Brain (organoid and tissue), 16 donors: ENCODE measurements at places on chromosomes 2 and 18. TPM values are rescaled to one million over a fixed set of nuclear protein-coding genes. Genes with fewer than 3 reads are reported as not detected.

Gene SERPINB13
- polyA plus RNA-seq, result not detected

Gene CNDP1
- 90.4 TPM for polyA plus RNA-seq

Gene RASGRP3
- polyA plus RNA-seq, result 10.3 TPM

Gene HAAO
- polyA plus RNA-seq, result 2.2 TPM

Gene CXXC1
- polyA plus RNA-seq, result 59.1 TPM

Gene POMC
- polyA plus RNA-seq, result 2.5 TPM

Gene CMPK2
- polyA plus RNA-seq, result 5.9 TPM

Gene SPATA3
- not detected for polyA plus RNA-seq

Gene ALPI
- not detected for polyA plus RNA-seq

Gene ARHGEF4
- polyA plus RNA-seq, result 47.6 TPM

Gene SRD5A2
- not detected for polyA plus RNA-seq

Gene ABCB11
- polyA plus RNA-seq, result not detected

Gene MAL
- 206 TPM for polyA plus RNA-seq

Gene PMS1
- 4.8 TPM for polyA plus RNA-seq

Gene ACTR1B
- polyA plus RNA-seq, result 88.0 TPM

Gene RAPGEF4
- 18.3 TPM for polyA plus RNA-seq

Gene BOLL
- not detected for polyA plus RNA-seq

Gene AOX1
- 0.44 TPM for polyA plus RNA-seq

Gene NYAP2
- polyA plus RNA-seq, result 0.20 TPM

Gene AFF3
- polyA plus RNA-seq, result 3.1 TPM

Gene MBP
- 8,940 TPM for polyA plus RNA-seq

Gene IL18R1
- 0.31 TPM for polyA plus RNA-seq

Gene VAMP5
- 37.0 TPM for polyA plus RNA-seq
